Hematopoietic multipotent progenitor cell (in vitro differentiated cells): ENCODE measurements at places on chromosomes 3 and 15. TPM values are rescaled to one million over a fixed set of nuclear protein-coding genes. Genes with fewer than 3 reads are reported as not detected.

The APBA2 gene
- total RNA-seq = 7.5 TPM

The KBTBD13 gene
- not detected for total RNA-seq

The PCCB gene
- 63.0 TPM for total RNA-seq

The RNF111 gene
- total RNA-seq = 22.6 TPM

The TUSC7 gene
- total RNA-seq = not detected

The CMTM8 gene
- total RNA-seq = 2.2 TPM

The SCAANT1 gene
- not detected for total RNA-seq

The CFAP91 gene
- total RNA-seq = 0.54 TPM

The CHRD gene
- total RNA-seq = under 0.01 TPM

The PTH1R gene
- total RNA-seq = under 0.01 TPM

The PXK gene
- total RNA-seq = 17.0 TPM

The TSPAN3 gene
- 182 TPM for total RNA-seq

GRCh38 chr3:12658593-12659058, 5.3 kb downstream of the RAF1 start:
- DNase-seq = no peak

DNA sequence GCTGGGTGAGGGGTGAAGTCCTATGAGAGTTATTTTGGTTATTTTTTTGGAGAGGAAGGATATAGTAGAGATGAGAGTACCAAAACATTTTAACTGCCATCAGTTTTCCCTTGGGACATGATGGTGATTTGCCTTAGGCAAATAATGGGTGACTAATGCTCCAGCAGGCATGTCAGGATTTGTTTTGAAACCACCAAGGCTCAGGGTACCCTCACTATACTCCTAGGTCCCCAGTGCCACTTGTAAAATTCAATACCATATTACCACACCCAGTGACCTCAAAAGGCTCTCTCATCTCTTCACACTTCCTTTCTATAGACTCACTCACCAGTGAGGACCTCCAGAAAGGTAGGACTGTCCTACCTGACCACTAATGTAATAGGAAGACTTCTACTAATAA, 83.6 kb downstream of the WDR72 start:
- no peak for DNase-seq

- DNase-seq = no peak
These were observed 112.4 kb upstream of the BHLHE40 start for GRCh38 chr3:4866866-4867265.

- no peak for DNase-seq
These were observed 52.9 kb upstream of the TSPAN3 start for GRCh38 chr15:77123854-77124253.

GRCh38 chr15:63340878-63341277, 40.8 kb downstream of the CA12 start:
- DNase-seq = no peak

DNA sequence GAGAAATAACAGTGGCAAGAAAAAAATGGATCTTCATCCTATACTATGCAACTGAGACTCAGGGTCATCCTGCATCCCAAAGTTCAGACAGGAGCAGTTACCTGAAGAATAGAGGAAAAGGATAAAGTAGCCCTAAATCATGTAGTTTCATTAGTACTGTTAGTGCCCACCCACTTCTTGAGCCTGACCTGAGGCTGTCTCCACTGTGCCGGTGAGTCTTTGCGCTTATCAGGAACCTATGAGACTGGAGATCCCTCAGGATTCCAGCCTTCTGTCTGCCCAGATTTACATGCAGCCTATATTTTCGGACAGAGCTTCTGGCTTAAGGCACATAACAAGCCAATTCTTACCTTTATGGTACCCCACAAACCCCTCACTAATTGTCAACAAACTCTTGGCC, 791.6 kb downstream of the ROBO1 start:
- DNase-seq = no peak

DNA sequence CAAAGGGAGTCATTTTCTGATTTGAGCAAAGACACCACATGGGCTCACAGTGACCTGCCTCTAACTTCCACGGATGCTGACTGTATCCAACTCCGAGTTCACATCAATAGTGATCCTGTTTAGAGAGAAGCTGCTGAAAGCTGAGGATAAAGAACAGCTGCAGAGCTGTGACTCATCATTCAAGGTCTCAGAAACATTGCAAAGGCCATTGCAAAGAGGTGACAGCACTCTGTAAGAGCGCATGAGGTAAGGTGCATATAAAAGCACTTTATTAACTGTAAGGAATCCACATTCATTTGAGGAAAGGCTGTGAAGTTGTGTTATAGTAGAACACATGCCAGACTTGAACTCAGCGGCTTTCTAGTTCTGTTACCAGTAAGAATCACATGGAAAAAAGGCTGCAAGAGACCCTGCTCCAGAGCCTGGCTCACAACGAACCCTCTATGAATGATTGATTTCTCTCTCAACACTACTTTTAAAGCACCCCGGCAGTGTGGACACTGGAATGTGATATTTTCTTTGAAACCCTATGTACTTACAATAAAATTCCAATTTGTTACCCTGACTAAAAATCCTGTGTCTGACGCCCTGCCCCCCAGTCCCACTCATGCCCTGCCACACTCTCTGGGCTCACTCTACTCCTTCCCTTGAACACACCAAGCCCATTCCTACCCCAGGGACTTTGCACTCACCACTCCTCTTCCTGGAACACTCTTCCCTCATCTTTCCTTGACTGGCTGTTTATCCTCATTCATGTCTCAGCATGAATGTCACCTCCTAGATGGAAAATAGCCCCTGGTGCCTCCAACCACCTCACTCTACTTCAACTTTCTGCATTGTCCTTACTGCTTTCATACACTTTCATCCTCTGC, 111.2 kb downstream of the LSM3 start:
- DNase-seq = no peak

DNA sequence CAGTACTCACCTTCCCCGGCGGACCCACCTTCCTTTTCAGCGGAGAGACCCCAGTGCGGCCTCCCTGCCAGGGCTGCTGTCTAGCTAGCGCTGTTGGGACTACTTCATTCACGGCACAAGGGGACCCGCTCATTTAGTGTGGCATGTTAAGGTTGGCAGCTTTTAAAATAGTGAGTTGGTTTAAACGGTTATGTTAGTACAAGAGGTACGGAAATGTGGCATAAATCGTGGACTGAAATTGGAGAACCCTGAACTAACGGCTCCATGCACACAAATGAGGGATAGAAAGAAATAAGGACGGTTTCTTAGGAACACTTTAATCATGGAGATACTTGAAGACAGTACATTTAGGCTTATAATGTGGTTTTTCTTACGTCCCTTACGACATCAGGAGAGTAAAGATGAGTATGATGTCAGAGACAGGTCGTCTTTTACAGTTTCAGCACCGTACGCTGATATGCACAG, 752 bp downstream of the CEP63 start:
- DNase-seq = peak; percentile 31

- no peak for DNase-seq
These were observed 204.2 kb downstream of the NFKBIZ start for GRCh38 chr3:102053375-102053989.

DNA sequence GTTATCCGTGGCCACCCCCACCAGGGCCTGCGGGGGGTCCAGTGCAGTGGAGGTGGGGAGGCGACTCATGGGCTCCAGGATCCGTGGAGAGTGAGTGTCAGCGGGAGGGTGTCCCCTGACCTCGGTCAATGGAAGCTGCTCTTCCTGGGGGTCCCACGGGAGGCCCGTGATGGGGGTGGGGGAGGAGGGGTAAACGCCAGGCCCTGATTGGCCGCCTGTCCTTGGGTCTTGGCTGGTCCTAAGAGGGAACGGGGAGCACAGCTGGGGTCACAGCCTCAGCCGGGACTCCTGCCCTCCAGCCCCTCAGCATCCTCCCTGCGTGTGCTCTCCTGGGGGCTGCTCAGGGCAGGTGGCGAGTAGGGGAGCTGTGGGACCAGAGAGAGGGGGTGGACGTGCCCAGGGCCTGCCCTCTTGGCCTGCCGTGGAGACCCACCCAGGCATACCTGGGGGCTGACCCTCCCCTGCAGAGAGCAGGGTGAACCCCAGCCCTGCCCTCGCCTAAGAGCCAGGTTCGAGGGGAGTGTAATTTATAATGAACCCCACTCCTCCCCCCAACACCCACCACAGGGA, 184.6 kb downstream of the GOLGA6L6 start:
- DNase-seq = no peak

- DNase-seq = no peak
These were observed 241.3 kb downstream of the UBE2E2 start for GRCh38 chr3:23444386-23444785.

DNA sequence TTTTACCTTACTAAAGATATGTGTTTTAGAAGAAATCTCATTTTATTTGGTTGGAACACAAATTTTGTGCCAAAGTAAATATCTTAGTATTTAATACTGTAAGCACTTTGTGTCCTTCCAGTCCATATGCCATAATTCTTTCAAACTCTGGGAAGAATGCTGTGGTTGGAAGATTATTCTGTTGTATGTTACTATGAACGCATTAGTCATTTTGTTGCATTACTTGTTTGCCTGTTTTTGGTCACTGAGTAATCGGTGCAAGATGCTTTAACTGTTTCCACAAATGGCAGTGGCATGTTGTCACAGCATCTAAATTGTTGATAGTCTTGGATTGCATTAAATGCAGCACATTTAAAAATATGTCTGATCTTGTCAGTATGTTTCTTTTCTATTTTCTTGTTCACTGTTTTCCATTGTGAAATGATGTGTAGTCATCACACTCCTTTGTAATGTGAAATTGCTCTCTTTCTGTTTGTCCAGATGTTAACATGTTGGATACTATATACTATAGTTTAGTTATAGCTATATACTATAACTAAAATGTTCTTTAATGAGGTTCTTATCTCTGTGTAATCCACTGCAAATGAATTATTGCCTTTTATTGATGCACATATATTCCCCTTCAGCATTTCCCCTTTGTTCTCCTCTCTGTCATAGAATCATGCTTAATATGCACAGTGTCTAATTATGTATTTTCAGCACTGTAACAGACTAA, 89.9 kb upstream of the FLNB start:
- DNase-seq = no peak

DNA sequence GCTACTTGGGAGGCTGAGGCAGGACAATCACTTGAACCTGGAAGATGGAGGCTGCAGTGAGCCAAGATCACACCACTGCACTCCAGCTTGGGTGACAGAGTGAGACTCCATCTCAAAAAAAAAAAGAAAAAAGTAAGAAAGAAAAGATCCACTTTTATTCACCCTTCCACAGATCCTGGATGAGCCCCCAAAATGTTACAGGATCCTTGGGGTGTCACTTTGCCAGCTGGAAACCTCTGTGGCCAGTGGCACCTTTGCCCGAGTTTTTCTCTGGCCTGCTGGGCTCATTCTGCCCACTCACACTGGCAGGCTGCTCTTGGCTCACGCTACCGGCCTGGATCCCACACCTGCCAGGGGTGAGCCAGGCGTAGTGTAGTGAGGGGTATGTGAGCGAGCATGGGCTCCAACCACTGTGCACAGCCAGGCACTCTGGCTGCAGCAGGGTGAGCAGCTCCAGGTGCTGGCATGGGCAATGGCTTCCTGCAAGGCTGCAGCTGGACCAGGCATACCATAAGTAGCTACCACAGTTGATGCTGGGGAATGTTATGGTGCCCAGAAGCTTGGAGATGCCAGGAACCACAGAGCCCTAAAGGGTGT, 57.8 kb upstream of the C15orf39 start:
- DNase-seq = no peak

GRCh38 chr3:184540777-184541681, 20.6 kb upstream of the EPHB3 start:
- DNase-seq = peak; percentile 75
